ENCODE measurements at places on chromosomes 6 and 20.

GRCh38 chr6:16136621-16137450, 8.0 kb downstream of the MYLIP start:
- DNase-seq: no peak

- no peak for DNase-seq
These were observed 9.9 kb downstream of the NR2E1 start for GRCh38 chr6:108175592-108176279.

- DNase-seq: no peak
These were observed 990 bp upstream of the TRAF3IP2 start for GRCh38 chr6:111606620-111607115.

GRCh38 chr6:156313037-156313436, 464.1 kb upstream of the ARID1B start:
- DNase-seq: no peak

DNA sequence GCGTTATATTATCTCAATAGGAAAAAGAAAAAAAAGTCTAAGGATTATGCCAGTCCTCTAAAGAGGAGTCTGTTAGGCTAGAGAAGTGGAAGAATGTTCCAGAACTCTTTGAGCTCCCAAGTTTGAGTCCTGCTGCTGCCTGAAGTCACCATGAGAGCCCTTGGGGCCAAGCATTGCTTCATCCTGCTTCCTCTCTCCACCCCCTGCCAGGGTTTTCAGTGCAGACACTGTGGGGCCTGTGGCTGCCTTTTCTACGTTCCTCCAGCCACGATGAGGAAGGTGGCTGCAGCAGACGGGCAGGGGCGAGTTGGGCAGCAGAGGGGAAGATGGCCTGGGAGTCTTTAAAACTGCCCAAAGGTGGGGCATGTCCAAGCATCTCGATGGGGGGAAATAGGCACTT, 214.4 kb upstream of the KCNG1 start:
- no peak for DNase-seq

DNA sequence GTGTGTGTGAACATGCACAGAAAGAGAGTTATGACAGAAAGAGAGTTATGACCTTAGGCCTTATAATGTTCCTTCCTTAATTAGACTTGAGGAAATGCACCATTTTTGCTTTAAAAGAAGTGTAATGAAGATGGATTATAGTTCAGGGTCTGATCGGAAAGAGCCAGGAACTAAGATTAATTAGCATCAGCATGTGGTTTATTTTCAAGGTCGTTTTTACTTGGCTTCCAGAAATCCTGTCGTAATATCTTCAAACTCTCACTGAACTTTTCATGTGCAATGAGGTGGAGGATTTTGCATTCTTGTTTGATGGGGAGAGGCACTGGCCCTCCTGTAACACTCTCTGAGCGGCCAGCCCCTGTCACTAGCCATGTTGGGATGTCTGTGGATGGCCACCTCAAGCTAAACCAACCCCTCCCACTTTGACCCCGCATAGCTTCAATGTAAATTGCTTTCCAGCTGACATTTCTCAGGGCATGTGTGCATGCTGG, 116.8 kb downstream of the CDC5L start:
- DNase-seq: no peak

DNA sequence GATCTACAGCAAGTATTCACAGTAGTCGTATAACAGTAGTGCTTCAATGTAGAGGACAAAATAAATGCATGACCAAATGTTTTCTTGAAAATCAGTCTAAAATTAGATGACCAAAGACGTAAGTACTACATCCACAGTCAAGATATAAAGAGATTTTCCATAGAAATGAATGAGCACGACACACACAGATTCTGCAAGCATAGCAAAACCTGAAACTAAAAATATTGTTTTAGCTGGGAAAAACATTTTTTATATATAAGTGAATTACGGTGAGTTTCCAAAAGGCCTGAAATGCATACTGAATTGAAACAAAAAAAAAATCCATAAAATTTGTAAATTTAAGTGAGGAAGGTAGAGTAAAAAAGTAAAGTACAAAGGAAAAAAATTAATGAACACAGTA, 167.8 kb upstream of the RUNX2 start:
- DNase-seq: no peak

- no peak for DNase-seq
These were observed 36.3 kb upstream of the SIRPA start for GRCh38 chr20:1858871-1859270.

GRCh38 chr6:24780206-24780605, 5.5 kb downstream of the GMNN start:
- DNase-seq: no peak

DNA sequence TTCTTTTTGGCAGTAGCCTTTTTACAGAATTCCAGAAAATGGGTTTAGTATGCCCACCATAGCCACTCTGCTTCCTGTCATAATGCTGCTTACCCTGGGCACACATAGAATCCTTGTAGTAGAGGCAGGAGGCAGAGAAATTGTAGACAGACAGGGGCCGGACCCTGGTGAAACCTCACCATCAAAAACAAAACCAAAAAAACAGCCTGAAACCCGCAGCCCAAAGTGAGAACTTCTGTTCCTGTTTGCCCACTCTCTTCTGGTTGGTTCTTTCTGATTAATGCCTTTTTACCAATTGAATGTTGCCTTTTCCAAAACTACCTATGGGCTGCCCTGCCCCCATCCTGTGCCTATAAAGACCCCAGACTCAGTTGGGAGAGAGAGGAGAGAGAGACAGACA, 188.2 kb downstream of the CDKAL1 start:
- no peak for DNase-seq

GRCh38 chr20:52748990-52749389, 223.2 kb upstream of the TSHZ2 start:
- DNase-seq: no peak

GRCh38 chr20:53737396-53738038, 143.9 kb upstream of the ZNF217 start:
- no peak for DNase-seq

GRCh38 chr20:38181207-38181801, 16.2 kb upstream of the TGM2 start:
- DNase-seq: peak; percentile 44

DNA sequence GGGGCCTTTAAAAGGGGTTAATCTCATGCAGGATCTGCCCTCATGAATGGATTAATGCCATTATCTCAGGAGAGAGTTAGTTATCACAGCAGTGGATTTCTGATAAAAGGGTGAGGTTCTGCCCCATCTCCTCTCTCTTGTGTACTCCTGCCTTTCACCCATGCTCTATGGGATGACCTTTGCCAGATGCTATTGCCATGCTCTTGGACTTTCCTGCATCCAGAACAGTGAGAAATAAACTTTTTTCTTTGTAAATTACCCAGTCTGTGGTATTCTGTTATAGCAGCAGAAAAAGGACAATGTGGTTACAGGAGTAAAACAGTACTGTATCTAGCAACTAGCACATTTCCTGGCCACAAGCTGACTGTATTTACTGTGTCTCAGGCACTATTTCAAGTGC, 58.0 kb upstream of the CCN2 start:
- no peak for DNase-seq

DNA sequence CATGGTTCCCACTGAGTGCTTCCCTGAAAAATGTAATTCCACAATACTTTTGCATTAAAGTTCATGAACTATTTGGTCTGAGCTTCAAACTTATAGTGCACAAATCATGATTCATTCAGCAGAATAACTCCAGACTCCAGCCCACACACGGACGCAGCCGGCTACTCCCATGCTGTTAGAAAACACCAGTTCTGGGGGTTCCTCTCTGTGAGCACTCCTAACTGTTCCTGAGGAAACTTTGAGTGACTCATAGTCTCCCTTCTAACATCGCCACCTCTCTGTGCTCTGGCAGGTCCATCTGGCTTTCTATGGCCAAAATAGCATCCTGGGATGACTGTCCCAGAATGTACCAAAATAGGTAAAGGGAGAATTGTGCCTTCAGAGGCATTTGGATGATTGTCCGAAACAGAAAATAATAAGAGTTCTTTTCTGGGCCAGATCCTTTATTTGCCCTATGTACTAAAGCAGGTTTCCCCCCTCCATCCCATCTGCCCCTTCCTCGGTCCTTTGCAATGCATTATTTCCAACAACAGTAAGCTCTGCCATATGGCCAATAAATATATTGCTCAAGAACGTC, 32.3 kb upstream of the LY86 start:
- DNase-seq: no peak

DNA sequence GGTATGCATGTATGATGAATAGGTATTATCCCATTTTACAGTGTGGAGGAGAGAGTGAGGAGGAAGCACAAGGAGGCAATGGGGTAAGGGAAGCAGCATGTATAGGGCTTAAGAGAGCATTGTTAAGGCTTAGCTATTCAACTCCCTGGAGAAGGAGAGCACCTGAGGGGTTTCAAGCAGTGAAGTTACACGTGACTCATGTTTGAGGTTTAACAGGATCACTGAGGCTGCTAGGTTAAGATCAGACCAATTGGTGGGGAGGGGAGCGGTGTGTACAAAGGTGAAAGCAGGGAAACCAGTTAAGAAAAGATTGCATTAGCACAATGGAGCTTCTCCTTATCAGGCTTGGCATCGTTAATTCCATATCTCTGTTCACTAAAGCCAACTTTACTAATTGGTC, 64.4 kb upstream of the NHSL1 start:
- DNase-seq: no peak

DNA sequence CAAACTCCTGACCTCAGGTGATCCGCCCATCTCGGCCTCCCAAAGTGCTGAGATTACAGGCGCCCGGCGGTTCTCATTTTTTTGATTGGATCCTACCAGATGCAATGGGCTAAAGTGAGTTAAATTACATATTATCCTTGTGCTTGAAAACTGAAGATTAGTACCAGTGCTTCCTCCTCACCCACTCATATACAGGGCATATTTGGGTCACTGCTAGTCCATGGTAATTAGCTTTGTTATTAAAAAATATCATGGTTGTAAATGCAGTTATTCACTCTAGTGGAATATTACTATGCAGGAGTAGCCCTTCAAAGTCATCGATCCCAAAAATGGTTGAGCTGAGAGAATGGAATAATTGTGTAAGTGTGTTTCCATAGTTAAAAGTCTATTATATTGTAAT, 26.5 kb downstream of the ZNF292 start:
- DNase-seq: no peak

GRCh38 chr6:13674533-13675190, 37.0 kb downstream of the RANBP9 start:
- DNase-seq: no peak

GRCh38 chr6:96929741-96930140, 5.2 kb downstream of the KLHL32 start:
- DNase-seq: no peak

DNA sequence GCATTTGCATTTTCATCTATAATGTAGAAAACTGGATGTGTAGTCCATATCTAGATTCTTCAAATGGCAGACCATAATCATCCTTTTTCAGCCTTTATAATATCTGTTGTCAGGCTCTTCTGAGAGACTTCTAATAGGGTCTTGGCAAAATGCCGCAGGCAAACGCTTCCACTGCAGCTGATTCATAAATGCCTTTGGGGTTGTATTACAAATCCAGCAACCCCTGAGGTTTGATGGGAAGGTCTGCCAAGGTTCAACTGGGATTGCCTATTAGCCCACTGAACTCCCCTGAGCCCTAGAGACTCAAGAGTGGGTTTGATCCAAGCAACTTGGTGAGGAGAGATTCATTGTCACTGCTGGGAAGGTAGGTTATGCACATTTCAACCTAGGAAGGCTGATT, 365.2 kb upstream of the POU3F2 start:
- no peak for DNase-seq

DNA sequence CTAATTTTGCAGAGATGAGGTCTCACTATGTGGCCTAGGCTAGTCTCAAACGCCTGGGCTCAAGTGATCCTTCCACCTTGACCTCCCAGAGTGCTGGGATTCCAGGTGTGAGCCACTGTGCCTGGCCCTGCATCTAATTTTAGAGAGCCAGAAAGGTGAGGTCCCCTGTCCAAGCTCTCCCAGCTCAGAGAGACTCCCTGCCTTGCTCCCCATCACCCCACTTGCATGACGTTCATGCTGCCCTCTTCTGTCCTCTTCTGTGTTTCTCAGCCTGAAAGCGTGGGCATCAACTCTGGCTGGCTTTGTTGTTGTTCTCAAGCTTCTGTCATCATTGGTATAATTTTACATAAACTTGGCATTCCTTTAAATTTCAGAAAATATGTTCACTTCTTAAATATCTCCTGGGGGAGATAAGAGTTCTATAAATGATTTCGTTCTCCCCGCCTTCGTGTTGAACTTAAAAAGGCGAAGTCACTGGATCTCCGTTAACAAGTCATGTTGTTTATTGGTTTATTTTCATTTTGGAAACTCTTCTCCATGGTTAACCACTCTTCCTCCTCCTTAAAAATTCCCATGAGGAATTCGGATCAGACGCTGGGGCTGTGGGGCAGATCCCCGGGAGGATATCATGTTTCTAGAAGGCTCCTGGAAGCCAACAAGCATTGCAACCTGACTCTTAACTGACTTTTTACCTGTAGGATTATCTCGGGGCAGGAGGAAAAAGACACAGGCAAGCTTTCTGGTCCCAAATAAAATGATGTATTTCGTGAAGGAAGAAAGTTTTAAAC, 13.2 kb upstream of the PARD6B start:
- no peak for DNase-seq

GRCh38 chr6:34103321-34103720, 42.6 kb downstream of the GRM4 start:
- no peak for DNase-seq

GRCh38 chr6:137304020-137304780, 85.0 kb upstream of the IFNGR1 start:
- no peak for DNase-seq

DNA sequence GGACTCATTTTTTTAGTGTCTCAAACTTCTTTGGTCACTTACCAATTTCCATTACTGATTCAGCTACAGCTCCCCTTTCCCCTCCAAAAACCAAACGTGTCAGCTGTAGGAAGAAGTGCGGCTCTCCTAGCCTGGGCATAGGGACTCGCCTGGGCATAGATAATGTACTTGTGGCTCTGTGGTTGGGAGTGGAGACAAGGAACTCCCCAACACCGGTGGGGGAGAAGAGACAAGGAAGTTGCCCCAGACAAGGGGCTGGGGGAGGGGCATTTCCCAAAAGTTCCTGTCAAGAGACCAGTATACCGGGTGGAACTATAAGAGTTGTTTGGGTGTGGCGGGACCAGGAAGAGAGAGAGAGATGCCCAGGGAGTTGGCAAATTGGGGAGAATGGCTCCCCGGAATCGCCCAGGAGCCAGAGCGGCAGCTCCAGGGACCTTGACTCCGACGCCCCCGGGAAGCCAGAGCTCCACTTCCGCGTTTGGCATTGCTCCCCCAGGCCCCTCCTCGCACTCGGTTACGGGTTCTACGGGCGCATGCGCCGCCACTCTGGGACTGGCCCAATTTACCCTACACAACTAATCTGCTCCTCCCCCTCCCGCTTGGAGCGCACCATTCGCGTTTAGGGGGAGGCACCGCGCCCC, 871 bp upstream of the ZFAND3 start:
- DNase-seq: peak; percentile 97

DNA sequence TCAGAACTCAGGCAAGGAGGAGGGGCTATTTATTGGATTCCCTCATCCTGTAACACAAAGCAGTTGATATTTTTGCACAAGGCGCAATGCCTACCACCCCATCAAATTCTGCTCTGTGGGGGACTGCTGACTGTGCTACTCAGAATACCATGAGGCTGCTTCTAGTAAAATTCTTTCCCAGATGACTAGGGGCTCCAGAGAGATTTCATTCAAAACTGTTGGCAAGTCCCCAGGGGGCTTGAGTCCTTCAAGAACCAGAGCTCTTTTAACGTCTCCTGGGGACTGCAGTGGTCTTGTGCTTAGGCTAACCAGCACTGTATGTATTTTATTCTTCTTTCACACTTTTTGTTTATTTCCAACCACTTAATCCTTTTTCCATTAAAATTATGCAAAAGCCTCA, 365.9 kb upstream of the AGPAT4 start:
- DNase-seq: no peak

All from NCI-H345 (cell line).